ENCODE measurements at places on chromosomes 16 and 17. TPM values are rescaled to one million over a fixed set of nuclear protein-coding genes. Genes with fewer than 3 reads are reported as not detected.

DNA sequence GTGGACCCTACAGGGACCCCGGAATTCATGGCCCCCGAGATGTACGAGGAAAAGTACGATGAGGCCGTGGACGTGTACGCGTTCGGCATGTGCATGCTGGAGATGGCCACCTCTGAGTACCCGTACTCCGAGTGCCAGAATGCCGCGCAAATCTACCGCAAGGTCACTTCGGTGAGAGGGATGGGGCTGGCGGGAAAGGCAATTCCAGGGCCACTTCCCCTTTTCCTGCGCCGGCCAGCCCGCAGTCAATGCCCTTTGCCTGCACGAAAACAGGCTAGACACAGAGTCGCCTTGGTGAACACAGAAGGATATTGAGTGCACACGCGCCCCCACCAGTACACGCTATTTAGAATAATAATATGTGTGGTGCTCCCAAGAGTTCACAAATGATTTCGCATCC is 4.0 kb downstream of the WNK4 start:
- peaks cover 25% of the 10 kb centered on the region for H3K4me1 ChIP-seq
- H3K36me3 ChIP-seq, result peaks cover 22% of the 10 kb centered on the region
- no peak for DNase-seq
- H3K27me3 ChIP-seq, result no peaks in the 10 kb centered on the region
- H3K27ac ChIP-seq, result no peak overlapping the region

- peaks cover 44% of the 10 kb centered on the region for H3K36me3 ChIP-seq
- DNase-seq, result peak; percentile 58
- H3K27me3 ChIP-seq, result no peaks in the 10 kb centered on the region
- no peak overlapping the region for H3K27ac ChIP-seq
- peaks cover 7% of the 10 kb centered on the region for H3K4me1 ChIP-seq
- H3K4me3 ChIP-seq, result no peak overlapping the region
Measured at GRCh38 chr16:28140788-28141618, 70.8 kb downstream of the XPO6 start.

DNA sequence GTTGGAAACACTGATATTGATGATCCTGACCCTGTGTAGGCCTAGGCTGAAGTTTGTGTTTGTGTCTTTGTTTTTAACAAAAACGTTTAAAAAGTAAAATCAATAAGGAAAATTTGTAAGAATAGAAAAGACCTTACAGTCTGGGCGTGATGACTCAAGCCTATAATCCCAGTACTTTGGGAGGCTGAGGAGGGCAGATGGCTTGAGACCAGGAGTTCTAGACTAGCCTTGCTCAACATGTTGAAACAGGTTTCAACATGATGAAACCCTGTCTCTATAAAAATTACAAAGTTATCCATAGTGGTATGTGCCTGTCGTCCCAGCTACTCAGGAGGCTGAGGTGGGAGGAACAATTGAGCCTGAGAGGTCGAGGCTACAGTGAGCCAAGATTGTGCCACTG is 18.3 kb upstream of the TOM1L1 start:
- DNase-seq, result no peak
- no peaks in the 10 kb centered on the region for H3K4me1 ChIP-seq
- no peaks in the 10 kb centered on the region for H3K36me3 ChIP-seq
- H3K4me3 ChIP-seq, result no peak overlapping the region
- H3K27ac ChIP-seq, result no peak overlapping the region

DNA sequence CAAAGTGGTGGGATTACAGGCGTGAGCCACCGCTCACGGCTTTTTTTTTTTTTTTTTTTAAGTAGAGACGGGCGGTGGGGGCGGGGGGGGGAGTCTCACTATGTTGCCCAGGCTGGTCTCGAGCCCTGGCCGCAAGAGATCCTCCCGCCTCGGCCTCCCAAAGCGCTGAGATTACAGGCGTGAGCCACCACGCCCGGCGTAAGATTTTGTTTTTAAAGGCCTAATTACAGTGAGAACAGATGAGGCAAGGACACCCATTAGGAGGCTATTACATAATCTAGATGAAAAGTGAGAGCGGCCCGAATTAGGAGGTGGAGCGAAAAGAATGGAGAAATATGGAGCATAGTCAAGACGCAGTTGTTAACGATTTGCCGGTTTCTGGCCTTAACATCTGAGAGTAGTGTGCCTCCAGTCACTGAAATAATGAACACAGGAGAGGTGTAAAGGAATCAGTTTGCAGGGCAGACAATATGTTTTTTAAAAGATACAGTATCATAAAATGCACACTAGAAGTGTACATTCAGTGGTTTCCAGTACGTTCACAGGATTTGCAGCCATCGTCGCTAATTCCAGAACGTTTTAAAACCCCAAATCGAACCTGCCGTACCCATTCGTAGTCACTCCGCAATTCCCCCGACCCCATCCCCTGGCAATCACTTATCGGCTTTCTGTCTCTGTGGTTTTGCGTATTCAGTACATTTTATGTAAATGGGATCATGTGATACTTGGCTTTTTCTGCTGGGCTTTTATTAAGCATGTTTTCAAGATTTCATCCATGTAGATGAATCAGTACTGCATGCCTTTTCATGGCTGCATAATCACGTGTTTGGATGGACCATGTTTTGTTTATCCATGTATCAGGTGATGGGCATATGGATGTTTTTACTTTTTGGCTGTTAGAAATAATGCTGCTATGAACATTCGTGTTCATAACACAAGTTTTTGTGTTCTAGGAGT is 1.4 kb upstream of the SLX4 start:
- no peak overlapping the region for H3K27ac ChIP-seq
- H3K36me3 ChIP-seq, result peaks cover 9% of the 10 kb centered on the region
- no peak for DNase-seq
- peak overlapping the region; percentile 100 for H3K4me3 ChIP-seq
- no peaks in the 10 kb centered on the region for H3K27me3 ChIP-seq

- no peak overlapping the region for H3K4me3 ChIP-seq
- H3K4me1 ChIP-seq, result no peaks in the 10 kb centered on the region
- no peaks in the 10 kb centered on the region for H3K36me3 ChIP-seq
- no peak overlapping the region for H3K27ac ChIP-seq
- peak; percentile 77 for DNase-seq
Measured at GRCh38 chr17:382644-383533, 30.3 kb upstream of the RPH3AL start.

Gene FOXJ1
- total RNA-seq, result not detected

Data from osteoblast (primary cell).